ENCODE measurements at places on chromosomes 16 and 17.

GRCh38 chr16:1510941-1511351, 17.8 kb downstream of the TELO2 start:
- DNase-seq, result no peak

GRCh38 chr17:57874434-57875289, 24.8 kb upstream of the MRPS23 start:
- DNase-seq, result peak; percentile 87

DNA sequence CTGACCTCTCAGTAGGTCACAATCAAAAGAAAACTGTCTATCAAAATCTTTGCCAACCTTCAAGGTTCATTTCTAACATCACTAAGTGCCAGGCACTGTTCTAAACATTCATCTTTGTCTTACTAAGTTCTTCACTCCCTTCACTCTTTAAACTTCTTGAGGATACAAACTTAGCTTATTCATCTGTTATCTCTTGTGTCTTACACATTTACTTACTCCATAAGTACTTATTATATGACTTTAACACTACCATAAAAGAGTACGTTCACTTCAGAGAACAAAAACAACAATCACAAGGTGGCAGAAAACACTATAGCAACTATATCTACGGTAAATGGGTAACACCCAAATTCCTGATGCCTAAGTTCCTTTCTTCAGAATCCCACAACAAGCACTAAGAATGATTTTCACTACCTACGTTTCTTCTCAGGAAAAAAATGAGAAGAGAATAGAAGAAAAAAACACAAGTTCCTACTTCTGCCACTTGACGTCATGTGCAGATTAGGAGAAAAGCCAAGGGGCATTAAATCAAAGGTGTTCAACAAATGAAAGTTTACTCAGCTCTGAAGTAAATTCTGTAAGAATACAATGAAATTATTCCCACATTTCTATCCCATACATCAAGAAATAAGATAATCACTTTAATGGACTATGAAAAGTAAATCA, 29.2 kb downstream of the KANSL1 start:
- DNase-seq, result no peak

GRCh38 chr17:42548993-42549755, 3.5 kb upstream of the HSD17B1 start:
- no peak for DNase-seq

DNA sequence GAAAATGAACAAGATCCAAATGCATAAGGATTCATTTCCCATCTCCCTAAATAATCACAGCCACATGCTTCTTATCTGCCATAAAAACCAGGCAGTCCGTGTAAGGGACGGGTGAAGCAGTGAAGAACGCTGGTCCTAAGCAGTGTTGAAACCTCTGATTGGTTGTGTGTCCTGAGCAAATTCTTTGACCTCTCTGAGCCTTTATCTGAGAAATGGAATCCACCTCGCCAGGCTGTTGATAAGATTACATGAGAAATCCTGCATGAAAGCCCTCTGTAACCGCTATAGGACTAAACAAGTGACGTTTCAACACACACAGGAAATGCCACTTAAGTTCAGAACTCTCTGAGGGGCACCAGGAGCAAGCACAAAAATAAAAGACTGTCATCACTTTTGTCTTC, 26.8 kb downstream of the GAS7 start:
- no peak for DNase-seq

GRCh38 chr16:1098266-1098991, 2.4 kb upstream of the C1QTNF8 start:
- DNase-seq, result no peak

GRCh38 chr16:11401161-11402050, 56.1 kb downstream of the RMI2 start:
- no peak for DNase-seq

DNA sequence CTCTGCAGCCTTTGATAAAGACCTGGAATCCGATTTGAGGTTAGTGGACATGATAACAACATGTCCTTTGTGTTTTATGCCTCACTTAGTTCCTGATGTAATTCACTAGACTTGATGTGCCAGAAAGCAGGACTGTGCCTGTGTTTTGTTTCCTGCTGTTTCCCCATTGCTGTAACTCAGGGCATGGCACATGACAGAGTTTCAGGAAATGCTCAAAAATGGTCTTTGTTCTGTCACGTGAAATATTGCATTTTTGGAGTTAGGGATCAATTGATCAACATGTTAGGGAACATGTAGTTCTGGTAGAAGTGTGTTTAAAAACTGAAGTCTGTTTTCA, 32.8 kb downstream of the DHX38 start:
- no peak for DNase-seq

Measured in AG04450 (cell line).